ENCODE measurements at places on chromosomes 5 and 9. TPM values are rescaled to one million over a fixed set of nuclear protein-coding genes. Genes with fewer than 3 reads are reported as not detected.

DNA sequence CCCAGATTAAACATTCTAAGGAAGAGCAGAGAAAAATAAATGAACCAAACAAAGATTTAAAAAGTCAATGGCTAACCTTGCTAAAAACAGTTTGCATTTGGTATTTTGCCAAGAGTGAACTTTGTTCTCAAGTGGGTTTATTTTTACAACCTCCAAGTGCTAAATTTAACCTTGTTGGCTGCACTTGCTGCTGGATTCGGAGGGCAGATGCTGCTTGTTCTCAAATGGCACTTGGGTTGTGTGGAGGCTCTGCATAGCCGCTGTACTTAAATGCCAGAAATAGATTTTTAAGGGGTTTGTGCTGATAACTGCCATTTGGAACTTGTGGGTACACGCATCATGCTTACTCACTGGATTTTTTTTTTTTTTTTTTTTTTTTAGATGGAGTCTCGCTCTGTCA is 13.3 kb upstream of the SPATA24 start:
- peak; percentile 88 for DNase-seq

SLC24A2 gene
- total RNA-seq, result 1.9 TPM

GRCh38 chr5:90632791-90633190 is 74.2 kb downstream of the ADGRV1 start:
- DNase-seq, result no peak

DNA sequence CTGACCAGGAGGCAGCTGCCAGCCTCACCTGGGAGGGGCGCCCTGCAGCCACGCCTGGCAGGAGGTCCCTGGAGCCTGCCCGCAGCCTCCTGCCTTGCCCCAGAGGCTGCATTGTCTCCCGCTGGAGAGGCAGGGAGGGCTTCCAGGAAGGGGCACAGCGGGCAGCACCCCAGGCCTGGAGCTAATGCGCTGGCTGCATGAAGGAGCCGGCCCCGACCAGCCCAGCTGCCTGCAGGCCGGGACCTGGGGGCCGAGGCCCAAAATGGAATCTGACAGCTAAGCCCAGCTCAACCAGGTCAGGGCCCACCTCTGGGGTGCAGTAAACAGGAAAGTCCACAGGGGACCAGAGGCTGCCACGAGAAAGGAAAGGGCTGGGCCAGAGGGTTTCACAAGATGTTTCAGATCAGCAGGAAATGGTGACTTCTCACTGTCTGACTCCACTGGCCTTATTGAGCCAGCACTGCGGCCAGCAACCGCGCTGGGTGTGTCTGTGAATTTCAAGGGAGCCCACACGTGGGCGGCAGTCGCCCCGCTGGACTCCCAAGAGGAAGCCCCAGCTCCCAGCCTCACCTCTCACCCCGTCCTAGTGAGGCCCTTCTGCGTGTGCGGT is 18.6 kb upstream of the NOTCH1 start:
- no peak for DNase-seq

NPDC1 gene
- total RNA-seq, result 27.0 TPM

- no peak for DNase-seq
Measured at GRCh38 chr5:148928141-148928540, 101.7 kb downstream of the ADRB2 start.
